ENCODE measurements at places on chromosomes 6 and 20. TPM values are rescaled to one million over a fixed set of nuclear protein-coding genes. Genes with fewer than 3 reads are reported as not detected.
A peak's percentile ranks its signal among the peaks of the same experiment; 100 is the strongest.

- H3K4me3 ChIP-seq, result no peak overlapping the region
- DNase-seq, result no peak
- H3K36me3 ChIP-seq, result no peaks in the 10 kb centered on the region
Observed at GRCh38 chr6:166872531-166873009, 83.8 kb downstream of the RNASET2 start.

GRCh38 chr20:32819992-32820697 is 391 bp downstream of the MAPRE1 start:
- H3K27ac ChIP-seq, result peak overlapping the region; percentile 97
- H3K27me3 ChIP-seq, result no peaks in the 10 kb centered on the region
- peak overlapping the region; percentile 87 for H3K4me3 ChIP-seq

GRCh38 chr6:154243793-154244750 is 112.5 kb downstream of the IPCEF1 start:
- no peak for DNase-seq
- H3K4me3 ChIP-seq, result no peak overlapping the region
- no peak overlapping the region for H3K27ac ChIP-seq
- no peaks in the 10 kb centered on the region for H3K4me1 ChIP-seq

DNA sequence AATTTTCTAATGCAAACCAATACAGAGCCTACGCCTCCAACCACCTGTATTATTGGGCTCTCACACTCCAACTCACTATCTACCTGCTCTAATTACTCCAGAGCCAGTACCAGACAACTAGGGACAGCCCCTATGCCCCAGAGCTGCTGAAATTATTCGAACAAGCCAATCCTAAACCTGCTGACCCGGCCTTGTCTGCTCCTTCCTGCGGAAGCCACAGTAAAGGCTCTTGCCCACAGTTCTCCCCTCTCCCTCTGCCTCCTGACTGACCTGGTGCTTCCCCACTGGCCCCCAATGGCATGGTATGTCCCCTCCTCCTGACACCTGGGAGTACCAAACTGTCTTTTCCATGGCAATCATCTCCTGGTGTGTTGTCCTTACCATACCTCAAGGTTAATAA is 4.1 kb upstream of the TOX2 start:
- peaks cover 3% of the 10 kb centered on the region for H3K4me1 ChIP-seq
- no peak overlapping the region for H3K4me3 ChIP-seq
- H3K27me3 ChIP-seq, result no peaks in the 10 kb centered on the region
- no peak for DNase-seq
- H3K36me3 ChIP-seq, result no peaks in the 10 kb centered on the region
- H3K27ac ChIP-seq, result no peak overlapping the region

DNA sequence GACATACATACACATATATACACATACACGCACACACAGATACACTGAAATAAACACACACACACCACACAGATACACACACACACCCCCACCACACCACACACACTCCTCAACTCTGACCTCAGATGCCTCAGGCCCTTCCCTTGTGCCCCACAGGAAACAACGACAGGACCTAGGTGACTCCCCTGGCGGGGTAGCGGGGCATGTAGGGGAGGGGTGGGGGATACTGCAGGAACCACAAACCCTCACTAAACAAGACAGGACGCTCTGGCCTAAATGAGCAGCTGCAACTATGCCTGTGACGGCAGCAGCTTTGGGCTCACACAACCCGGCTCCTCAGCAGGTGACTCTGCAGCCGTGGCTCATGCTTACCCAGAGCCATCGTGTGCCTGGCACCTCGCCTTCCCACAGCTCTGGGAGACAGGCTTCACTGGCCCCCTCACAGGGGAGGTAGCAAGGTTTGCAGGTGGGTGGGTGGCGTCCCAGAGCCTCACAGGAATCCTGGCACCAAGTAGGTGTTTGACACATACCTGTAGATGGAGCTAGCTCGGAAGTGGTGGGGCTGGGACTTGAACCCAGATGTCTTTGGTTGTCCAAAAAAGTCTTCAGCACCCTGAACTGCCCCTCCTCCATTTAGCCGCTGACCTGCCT is 100.8 kb downstream of the GRM4 start:
- DNase-seq, result no peak
- no peaks in the 10 kb centered on the region for H3K4me1 ChIP-seq
- H3K4me3 ChIP-seq, result no peak overlapping the region
- H3K27ac ChIP-seq, result no peak overlapping the region
- H3K27me3 ChIP-seq, result no peaks in the 10 kb centered on the region

DNA sequence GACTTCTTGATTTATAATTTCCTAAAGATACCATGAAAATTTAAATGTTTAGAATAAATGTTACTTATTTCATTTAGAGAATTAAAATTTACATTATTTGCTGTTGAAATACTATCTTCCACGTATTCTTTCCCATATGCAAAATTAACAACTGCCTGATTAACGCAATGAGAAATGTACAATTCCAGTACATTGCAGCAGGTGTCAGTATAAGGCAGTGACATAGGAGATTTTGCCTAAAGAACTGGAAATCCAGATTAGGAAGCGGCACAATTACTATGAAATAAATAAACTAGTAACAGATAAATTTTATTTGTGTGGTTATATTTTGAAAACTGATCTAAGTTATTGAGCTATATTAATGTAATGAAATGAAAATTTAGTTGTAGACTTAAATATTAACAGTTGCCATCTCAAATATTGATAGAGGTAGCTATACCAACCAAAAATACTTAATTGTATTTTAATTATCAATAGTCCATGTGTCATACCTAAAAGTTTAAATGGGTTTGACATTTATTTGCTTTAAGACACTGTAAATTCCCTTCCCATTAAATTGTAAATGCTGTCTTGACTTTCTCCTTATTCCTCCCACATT is 300.2 kb downstream of the UTRN start:
- no peak overlapping the region for H3K27ac ChIP-seq
- no peak overlapping the region for H3K4me3 ChIP-seq
- H3K36me3 ChIP-seq, result no peaks in the 10 kb centered on the region
- no peaks in the 10 kb centered on the region for H3K27me3 ChIP-seq
- H3K4me1 ChIP-seq, result no peaks in the 10 kb centered on the region

DNA sequence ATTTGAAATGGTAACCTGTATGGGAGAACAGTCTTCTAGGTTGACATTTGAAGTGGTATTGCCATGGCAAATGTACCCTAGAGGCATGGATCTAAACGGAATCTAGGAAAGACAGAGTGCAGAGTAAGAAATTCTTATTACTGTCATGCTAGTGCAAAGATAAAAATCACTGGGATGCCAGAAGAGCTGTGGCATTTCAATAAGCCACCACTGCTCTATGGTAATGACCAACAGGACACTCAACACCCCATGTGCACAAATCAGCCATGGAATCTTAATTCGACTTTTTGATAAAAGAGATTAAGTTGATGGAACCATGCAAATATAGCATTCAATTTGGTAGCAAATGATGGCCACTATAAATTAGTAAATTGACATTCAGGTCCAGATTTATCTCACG is 74.1 kb downstream of the ID4 start:
- DNase-seq, result no peak
- no peak overlapping the region for H3K4me3 ChIP-seq
- no peak overlapping the region for H3K27ac ChIP-seq
- H3K36me3 ChIP-seq, result no peaks in the 10 kb centered on the region
- H3K27me3 ChIP-seq, result no peaks in the 10 kb centered on the region

GRCh38 chr20:38748861-38749149 is 545 bp downstream of the ACTR5 start:
- peaks cover 4% of the 10 kb centered on the region for H3K4me1 ChIP-seq
- H3K27ac ChIP-seq, result peak overlapping the region; percentile 93
- no peaks in the 10 kb centered on the region for H3K27me3 ChIP-seq
- no peaks in the 10 kb centered on the region for H3K36me3 ChIP-seq
- H3K4me3 ChIP-seq, result peak overlapping the region; percentile 91

GRCh38 chr6:134340179-134340975 is 22.5 kb upstream of the SGK1 start:
- no peak for DNase-seq
- no peaks in the 10 kb centered on the region for H3K36me3 ChIP-seq
- H3K27me3 ChIP-seq, result no peaks in the 10 kb centered on the region
- no peak overlapping the region for H3K4me3 ChIP-seq

GRCh38 chr6:91816335-91816734 is 1229.5 kb upstream of the MAP3K7 start:
- no peak overlapping the region for H3K27ac ChIP-seq
- peak; percentile 20 for DNase-seq
- peak overlapping the region; percentile 9 for H3K4me3 ChIP-seq
- no peaks in the 10 kb centered on the region for H3K36me3 ChIP-seq

Gene SPEF1
- 12.1 TPM for total RNA-seq

Gene PARD6B
- total RNA-seq, result 15.4 TPM

Gene MICA
- 28.2 TPM for total RNA-seq

All from testis (tissue), 5 donors.